ENCODE measurements at places on chromosomes 5 and 9. TPM values are rescaled to one million over a fixed set of nuclear protein-coding genes. Genes with fewer than 3 reads are reported as not detected.
A peak's percentile ranks its signal among the peaks of the same experiment; 100 is the strongest.

DNA sequence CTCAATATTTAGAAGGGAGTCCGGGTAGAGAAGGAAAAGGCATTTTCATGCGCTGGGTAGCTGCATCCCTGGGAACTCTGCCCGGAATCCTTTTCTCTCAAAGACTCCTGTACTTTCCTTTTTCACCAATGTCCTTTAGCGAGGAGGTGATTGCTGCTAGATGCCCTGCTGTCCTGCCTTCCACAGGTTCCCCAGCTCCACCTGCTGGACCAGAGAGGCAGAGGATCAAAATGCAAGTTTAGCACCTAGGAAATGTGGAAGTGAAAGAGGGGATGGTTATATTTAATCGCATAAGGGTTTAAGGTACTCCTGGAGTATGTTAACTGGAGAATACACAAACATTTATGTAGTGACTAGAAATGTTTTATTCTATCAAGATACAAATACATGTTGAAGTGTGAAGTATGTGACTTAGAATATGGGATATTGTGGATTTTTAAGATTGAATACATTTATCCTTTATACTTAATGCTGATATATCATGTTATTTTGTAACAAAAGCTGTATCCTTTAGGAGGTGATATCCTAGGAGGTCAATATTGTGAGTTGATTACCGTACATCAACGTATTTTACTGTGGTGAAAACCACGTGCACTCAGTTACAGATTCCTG is 145.7 kb downstream of the ARHGAP26 start:
- no peaks in the 10 kb centered on the region for H3K27me3 ChIP-seq
- no peaks in the 10 kb centered on the region for H3K4me1 ChIP-seq
- no peak overlapping the region for H3K4me3 ChIP-seq
- DNase-seq: peak; percentile 67
- no peak overlapping the region for H3K27ac ChIP-seq

- H3K4me3 ChIP-seq: no peak overlapping the region
- peak; percentile 10 for DNase-seq
Observed at GRCh38 chr5:62340392-62340791, 34.4 kb downstream of the KIF2A start.

DNA sequence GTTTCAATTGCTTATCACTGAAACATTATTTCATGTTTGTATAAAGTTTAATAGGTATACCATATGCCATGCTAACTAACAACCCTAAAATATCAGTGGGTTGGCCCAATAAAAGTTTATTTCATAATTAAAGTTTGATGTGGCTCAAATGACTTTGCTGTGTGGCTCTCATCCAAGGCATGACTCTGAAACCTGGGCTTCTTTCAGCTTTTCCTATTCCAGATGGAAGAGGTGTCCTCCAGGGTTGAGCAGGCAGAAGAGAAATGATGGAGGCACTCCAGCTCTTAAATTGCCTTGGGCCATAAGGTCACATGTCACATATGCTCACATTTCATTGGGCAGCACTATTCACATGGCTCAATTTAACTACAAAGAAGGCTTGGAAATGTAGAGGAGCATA is 101.9 kb downstream of the MACIR start:
- no peaks in the 10 kb centered on the region for H3K27me3 ChIP-seq
- H3K27ac ChIP-seq: no peak overlapping the region
- no peaks in the 10 kb centered on the region for H3K36me3 ChIP-seq
- no peak for DNase-seq
- H3K4me3 ChIP-seq: no peak overlapping the region

- H3K4me3 ChIP-seq: no peak overlapping the region
- no peaks in the 10 kb centered on the region for H3K36me3 ChIP-seq
- H3K27me3 ChIP-seq: no peaks in the 10 kb centered on the region
- no peak for DNase-seq
- H3K27ac ChIP-seq: no peak overlapping the region
- peaks cover 5% of the 10 kb centered on the region for H3K4me1 ChIP-seq
Observed at GRCh38 chr9:15155323-15155722, 151.7 kb downstream of the TTC39B start.

DNA sequence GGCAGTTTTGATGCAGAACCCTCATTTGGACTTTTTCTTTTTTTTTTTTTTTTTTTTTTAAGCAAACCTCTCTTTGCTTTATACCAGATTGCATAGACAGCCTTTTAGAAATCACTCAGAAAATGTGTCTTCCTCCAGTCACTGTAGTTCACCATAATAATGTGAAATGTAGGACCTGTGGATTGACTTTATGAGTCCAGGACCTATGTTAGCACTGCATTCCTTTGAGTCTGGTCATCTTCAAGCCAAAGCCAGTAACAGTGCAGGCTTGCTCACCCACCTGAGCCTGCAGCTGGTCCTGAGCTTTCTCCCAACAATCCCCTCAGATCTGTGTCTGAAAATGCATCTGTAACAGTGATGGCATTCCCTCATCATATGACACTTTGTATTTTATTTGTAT is 110.7 kb upstream of the NFIL3 start:
- DNase-seq: no peak
- H3K27ac ChIP-seq: no peak overlapping the region
- no peaks in the 10 kb centered on the region for H3K4me1 ChIP-seq
- H3K4me3 ChIP-seq: no peak overlapping the region
- no peaks in the 10 kb centered on the region for H3K27me3 ChIP-seq

DNA sequence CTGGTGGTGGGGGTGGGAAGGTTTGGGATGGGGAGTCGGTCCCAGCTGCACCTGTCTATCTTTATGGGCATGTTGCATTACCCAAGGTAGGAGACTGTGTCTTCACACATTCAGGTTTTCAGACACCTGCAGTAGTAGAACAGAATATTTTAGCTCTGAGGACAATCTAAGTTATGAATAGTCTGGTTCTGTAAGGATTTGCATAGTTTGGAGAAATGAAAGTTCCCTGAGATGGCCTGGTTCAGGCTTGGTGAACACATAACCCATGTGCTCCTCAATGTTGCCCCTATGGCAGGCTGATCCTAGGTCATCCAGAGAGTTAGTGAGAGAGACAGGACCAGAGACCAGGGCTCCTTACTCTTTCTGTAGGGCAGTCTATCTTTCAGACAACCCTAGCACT is 20.7 kb downstream of the TNFSF8 start:
- no peaks in the 10 kb centered on the region for H3K27me3 ChIP-seq
- H3K27ac ChIP-seq: no peak overlapping the region
- no peaks in the 10 kb centered on the region for H3K36me3 ChIP-seq
- H3K4me1 ChIP-seq: no peaks in the 10 kb centered on the region

Gene SLC34A1
- not detected for total RNA-seq

Gene PRDM9
- not detected for total RNA-seq

Gene CNTNAP3B
- 16.0 TPM for total RNA-seq

Gene PLCXD3
- 0.09 TPM for total RNA-seq

Gene LCN9
- 2.4 TPM for total RNA-seq

Gene LECT2
- not detected for total RNA-seq
